ENCODE measurements at places on chromosomes 4 and X.
A peak's percentile ranks its signal among the peaks of the same experiment; 100 is the strongest.

GRCh38 chrX:147846676-147847075 is 65.0 kb upstream of the FMR1 start:
- no peak for DNase-seq

DNA sequence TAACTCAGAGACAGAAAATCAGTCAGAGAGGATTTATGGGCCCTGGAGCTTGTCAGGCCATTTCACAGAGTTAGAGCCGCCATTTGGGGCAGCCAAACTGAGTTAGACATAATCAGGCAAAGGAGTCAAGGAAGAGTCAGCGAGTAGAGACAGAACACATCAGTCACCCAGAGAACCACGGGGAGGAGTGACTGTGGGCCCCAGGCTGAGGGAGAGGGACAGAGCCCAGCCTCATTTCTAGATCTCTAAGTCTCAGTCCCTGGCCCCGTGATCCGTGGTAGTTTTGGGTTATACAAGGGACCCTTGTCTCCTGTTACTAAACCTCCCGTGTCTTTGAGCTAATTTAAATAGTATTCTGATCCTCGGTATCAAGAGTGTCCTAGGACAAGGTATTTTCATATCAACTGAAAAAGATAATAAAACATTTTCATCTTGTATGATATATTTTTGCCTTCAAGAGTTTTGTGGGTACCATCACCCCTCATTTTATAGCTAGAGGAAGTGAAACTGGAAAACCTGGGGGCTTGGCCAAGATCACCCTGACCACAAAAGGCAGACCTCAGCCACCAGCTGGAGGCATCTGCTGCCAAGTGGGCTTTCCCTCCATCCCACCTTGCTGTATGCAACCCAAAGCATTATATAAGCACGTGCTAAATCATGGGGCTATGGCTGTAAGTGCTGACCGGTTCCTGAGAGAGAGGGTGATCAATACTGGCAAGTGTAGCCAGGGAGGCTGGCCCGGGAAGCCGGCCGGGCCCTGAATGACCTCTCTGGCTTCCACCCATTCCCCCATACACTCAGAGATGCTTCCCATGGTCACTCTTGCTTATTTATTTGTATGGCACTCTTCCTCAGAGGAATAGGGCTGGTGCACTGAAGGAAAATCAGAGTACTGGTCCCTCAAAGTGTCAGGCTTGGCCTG is 204.1 kb downstream of the BCOR start:
- no peak for DNase-seq

GRCh38 chr4:3268395-3269104 is 19.6 kb downstream of the MSANTD1 start:
- DNase-seq = peak; percentile 15

GRCh38 chr4:36349938-36350549 is 68.6 kb downstream of the DTHD1 start:
- DNase-seq = no peak

GRCh38 chr4:77309496-77309895 is 152.5 kb downstream of the CCNG2 start:
- no peak for DNase-seq

GRCh38 chr4:93217431-93217830 is 611.1 kb upstream of the ATOH1 start:
- DNase-seq = no peak

GRCh38 chr4:169050284-169050683 is 40.2 kb upstream of the CBR4 start:
- no peak for DNase-seq

DNA sequence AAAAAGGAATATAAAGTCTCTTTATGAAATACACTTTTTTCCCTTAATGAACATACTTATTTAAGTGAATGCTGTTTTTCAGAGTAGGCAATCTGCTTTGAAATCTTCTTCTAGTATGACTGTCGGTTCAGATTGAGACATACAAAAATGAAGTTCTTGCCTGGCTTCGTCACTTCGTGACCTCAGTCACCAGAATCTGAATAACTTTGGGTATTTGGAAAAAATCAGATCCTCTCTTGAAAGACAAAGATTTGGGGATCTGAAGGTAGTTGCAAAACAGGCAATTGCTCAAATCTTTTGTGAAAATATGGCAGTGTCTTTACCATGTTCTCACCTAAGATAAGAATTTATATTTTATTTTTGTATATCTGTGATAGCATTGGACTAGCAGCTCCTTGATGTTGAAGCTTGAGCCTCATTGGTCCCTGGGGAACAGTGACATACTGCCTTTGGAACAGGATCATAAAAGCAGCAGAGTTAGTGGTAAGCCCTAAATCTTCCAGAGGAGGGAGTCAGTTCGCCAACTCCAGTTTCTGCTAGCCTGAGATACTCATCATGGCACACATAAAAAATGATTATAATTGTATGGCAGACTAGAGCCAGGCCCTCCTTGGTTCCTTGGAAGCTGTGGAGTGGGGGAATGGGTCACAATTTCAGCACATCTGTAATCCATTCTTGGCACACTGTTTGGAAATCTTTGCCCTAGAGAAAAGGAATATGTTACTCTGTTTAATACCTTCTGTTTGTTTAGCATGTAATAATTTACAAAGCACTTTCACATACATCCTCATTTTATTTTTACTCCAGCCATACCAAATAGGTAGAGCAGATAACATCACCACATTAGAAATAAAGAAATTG is 5.0 kb downstream of the ARFIP1 start:
- no peak for DNase-seq

- DNase-seq = no peak
Observed at GRCh38 chr4:39846705-39847104, 131.0 kb downstream of the PDS5A start.

DNA sequence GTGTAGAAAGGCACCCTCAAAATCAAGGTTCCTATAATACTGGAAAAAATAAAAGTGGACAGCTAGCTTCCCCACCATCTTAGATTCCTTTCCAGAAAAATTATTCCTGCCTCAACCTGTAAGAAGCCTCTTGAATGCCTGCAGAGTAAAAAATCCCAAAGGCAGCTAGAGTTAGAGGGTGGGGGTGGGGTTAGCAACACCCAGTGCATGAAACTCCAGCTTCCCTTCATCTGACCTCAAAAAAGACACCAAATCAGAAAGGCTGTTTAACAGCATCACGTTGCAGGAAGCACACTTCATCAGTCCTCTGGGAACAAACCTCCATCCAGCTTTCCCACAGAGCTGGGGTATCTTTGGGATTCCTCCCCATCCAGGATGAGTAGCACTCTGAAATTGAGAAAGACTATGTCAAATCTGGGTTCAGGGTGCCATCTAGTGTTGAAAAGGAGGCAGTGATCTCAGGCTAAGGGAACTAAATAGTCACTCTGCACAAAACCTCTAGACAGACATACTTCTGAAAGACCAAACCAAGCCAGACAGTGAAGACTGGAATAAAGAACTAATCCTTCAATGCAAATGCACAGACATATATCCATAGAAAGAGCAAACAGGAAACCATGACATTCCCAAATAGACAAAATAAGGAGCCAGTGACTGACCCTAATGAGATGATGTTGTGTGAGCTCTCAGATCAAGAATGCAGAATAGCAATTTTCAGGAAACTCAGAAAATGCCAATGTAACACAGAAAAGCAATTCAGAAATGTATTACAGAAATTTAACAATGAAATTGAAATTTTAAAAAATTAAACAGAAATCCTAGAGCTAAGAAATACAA is 97.9 kb downstream of the ARHGEF9 start:
- DNase-seq = peak; percentile 24

GRCh38 chrX:6506444-6506843 is 28.5 kb downstream of the VCX3A start:
- no peak for DNase-seq

- no peak for DNase-seq
Observed at GRCh38 chrX:2502668-2503519, 2.1 kb upstream of the DHRSX start.

DNA sequence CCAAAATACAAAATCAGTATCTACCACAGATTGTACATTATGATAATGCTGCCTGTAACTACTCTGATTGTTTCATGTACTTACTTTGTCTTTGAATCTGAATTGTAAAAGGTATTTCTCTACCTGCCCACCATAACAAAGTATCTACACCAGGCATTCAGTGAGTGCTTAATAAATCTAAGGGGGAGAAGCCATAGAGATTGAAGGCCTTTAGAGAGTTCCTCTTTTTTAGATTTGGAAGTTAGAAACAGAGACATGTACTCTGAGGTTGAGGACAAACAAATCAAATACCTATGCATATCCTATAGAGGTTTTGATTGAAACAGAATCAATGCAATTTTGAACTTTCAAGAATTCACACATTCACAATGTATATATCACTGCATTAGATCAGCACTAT is 42.7 kb downstream of the SAT1 start:
- DNase-seq = no peak

DNA sequence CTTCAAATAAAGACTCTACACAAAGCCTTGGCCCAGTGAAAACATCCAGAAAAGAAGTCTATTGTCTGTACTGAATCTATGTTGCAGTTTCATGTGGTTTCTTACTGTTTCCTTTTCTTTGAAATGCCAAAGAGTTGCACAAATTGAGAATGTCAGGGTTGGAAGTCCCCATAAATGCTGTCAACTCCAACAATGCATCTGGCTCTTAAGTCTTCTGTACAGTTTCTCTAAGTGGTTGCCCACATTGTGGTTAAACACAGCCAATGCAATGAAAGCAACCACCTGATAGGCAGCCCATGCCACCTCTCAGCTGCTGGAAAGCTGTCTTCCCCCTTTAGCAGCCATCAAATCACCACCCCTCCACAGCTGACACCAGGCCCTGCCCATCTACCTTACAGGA is 67.2 kb upstream of the C1GALT1C1 start:
- peak; percentile 7 for DNase-seq
